ENCODE measurements at places on chromosomes 4 and X. TPM values are rescaled to one million over a fixed set of nuclear protein-coding genes. Genes with fewer than 3 reads are reported as not detected.

DNA sequence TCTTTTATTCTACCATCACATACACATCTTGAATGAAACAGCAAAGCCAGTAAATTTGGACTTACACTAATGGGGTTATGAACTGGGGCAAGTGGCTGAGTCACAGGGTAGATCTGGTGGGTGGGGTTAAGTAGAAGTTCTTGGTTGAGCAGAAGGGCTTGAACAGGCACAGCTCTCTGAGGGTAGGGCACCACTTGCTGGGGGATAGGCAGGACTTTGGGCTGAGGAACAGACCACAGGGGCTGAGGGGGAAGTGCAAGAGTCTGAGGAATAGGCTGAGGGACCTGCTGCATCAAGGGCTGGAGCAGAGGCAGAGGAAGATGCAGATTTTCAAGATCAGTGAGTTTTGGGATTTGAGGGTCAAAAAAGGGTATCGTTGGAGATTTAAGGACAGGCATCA lies 8.3 kb downstream of the CSN2 start:
- no peak for DNase-seq
- no peaks in the 10 kb centered on the region for H3K4me1 ChIP-seq
- H3K36me3 ChIP-seq: no peaks in the 10 kb centered on the region
- no peak overlapping the region for H3K4me3 ChIP-seq
- no peaks in the 10 kb centered on the region for H3K27me3 ChIP-seq

The DUSP21 gene
- not detected for polyA plus RNA-seq

The SLC9B1 gene
- 0.07 TPM for polyA plus RNA-seq

DNA sequence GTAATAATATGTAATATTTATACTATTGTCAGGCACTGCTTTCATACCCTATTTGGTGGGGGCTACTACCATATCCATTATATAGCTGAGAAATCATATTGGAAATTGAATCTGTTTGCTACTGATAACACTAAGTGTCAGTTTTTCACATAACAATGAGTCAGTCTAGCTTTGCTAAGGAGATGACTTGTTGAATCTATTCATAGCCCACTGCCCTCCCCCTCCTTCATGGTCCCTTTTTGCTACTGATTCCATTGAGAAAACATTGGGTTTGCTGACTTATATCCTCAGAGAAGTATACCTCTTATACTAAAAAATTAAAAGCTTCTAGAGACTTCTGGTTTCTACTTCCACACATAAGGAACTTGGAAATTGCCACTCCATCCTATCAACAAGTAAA lies 1898.4 kb downstream of the STIM2 start:
- no peaks in the 10 kb centered on the region for H3K4me1 ChIP-seq
- no peaks in the 10 kb centered on the region for H3K36me3 ChIP-seq
- no peak overlapping the region for H3K4me3 ChIP-seq
- no peak overlapping the region for H3K27ac ChIP-seq
- DNase-seq: no peak

DNA sequence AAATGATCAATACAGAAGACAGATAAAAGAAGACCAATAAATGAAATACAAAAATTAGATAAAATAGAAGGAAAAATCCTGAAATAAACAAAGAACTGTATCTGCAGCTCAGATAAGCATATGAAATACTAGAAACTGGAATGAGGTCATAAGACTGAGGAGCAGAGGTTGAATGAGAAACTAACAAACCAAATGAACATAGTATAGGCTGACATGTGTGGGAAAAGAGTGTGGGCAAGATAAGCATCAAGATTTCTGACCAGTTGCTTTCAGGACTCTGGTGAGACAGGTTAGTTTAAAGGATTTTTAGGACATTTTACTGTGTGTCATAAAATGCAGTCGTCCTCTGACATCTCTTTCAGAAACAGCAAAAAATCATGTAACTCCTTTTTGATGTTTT lies 2073.2 kb upstream of the TENM3 start:
- no peaks in the 10 kb centered on the region for H3K27me3 ChIP-seq
- no peak overlapping the region for H3K27ac ChIP-seq
- DNase-seq: no peak

The MAOB gene
- 54.8 TPM for polyA plus RNA-seq

The SFRP2 gene
- 0.06 TPM for polyA plus RNA-seq

- no peaks in the 10 kb centered on the region for H3K27me3 ChIP-seq
- DNase-seq: no peak
- H3K36me3 ChIP-seq: no peaks in the 10 kb centered on the region
- H3K4me1 ChIP-seq: peaks cover 5% of the 10 kb centered on the region
- no peak overlapping the region for H3K4me3 ChIP-seq
Measured at GRCh38 chrX:53440101-53440500, 5.9 kb upstream of the HSD17B10 start.

- no peak for DNase-seq
- H3K36me3 ChIP-seq: no peaks in the 10 kb centered on the region
- no peak within 1 kb of the TSS for H3K4me3 ChIP-seq
- no peaks in the 10 kb centered on the region for H3K27me3 ChIP-seq
Measured at GRCh38 chr4:87975466-87975865, at the start of gene SPP1. SPP1 (plus strand) TSS chr4:87975714; CDS start chr4:87976896, 1,182 bp downstream.

DNA sequence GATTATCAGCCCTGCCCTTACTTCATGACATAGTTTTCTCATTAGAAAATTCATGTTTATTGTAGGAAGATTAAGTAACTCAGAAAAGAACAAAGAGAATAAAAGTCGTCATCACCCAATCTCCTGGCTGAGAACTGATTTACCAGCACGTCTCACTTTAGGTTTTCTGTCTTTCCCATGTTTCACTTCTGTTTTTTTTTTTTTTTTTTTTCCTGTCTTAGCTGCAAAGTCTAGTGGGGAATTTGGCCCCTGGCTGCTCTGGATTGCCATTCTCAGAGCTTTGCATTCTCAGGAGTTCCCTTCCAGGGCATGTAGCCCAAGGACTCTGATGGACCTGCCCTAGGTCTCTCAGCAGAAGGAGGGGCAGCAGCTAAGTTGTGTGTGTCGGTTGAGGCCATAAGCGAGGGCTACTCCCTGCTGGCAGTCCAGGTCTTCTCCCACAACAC lies 57.8 kb downstream of the TMEM131L start:
- DNase-seq: no peak
- peak overlapping the region; percentile 74 for H3K27ac ChIP-seq
- H3K36me3 ChIP-seq: no peaks in the 10 kb centered on the region
- peaks cover 40% of the 10 kb centered on the region for H3K4me1 ChIP-seq
- no peaks in the 10 kb centered on the region for H3K27me3 ChIP-seq

- H3K27ac ChIP-seq: no peak overlapping the region
- no peaks in the 10 kb centered on the region for H3K36me3 ChIP-seq
- H3K4me3 ChIP-seq: no peak overlapping the region
Measured at GRCh38 chr4:27414887-27415731, 554.5 kb downstream of the STIM2 start.

The ANOS1 gene
- 0.76 TPM for polyA plus RNA-seq

DNA sequence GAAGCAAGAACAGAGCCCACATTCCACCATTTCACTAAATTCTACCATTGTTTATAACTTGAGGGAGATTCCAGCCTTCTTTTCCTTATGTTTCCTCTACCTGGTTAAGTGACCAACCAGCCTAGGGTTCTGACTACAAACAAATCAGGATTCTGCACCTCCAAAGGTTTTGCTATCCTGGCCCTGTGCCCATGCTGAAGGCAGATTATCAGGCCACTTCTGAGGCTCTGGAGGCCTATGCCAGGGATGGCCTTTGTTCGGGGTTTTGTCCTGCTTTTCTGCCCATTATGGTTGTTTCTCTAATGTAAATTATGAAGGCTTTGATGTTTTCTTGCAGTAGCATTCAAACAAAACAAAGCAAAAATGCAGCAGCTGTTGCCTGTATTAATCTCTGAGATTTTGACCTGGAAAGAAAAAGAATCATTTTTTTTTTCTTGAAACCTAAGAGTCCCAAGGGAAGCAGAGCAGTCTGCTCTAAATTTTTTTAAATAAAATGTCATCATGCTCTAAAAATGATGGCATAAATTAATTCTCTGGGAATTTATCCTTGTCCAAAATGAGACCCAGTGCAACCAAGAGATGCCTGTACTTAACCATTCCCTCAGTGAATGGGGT lies 55.6 kb downstream of the RNF150 start:
- H3K27me3 ChIP-seq: no peaks in the 10 kb centered on the region
- H3K36me3 ChIP-seq: no peaks in the 10 kb centered on the region
- peak; percentile 46 for DNase-seq

The SPIN2A gene
- 0.08 TPM for polyA plus RNA-seq

DNA sequence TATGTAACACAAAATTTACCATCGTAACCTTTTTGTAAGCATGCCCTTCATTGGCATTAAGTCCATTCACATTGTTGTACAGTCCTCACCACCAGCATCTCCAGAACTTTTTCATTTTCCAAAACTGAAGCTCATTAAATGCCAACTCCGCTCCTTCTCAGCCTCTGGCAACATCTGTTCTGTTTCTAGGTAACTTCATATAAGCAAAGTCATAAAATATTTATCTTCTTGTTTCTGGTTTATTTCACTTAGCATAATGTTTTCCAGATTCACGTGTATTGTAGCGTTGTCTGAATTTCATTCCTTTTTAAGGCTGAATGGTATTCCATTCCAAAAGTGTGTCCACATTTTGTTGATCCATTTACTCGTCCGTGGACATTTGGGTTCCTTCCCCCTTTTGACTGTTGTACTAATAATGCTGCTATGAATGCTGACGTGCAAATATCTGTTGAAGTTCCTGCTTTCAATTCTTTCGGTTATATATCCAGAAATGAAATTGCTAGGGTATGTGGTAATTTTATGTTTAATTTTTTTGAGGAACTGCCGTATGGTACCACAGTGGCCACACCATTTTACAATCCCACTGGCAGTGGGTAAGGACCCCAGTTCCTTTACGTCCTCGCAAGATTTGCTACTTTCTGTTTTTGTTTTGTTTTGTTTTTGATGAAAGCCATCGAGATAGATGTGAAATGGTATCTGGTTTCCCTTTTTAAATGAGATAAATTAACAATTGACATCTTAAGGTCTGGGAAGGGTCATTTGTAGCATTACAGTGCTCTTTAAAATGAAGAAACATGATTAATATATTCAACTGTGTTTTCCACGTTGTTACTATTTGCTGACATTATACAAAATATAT lies 63.4 kb downstream of the PTTG2 start:
- peaks cover 87% of the 10 kb centered on the region for H3K36me3 ChIP-seq
- no peaks in the 10 kb centered on the region for H3K27me3 ChIP-seq
- no peak for DNase-seq

The FAM193A gene
- polyA plus RNA-seq: 9.7 TPM

DNA sequence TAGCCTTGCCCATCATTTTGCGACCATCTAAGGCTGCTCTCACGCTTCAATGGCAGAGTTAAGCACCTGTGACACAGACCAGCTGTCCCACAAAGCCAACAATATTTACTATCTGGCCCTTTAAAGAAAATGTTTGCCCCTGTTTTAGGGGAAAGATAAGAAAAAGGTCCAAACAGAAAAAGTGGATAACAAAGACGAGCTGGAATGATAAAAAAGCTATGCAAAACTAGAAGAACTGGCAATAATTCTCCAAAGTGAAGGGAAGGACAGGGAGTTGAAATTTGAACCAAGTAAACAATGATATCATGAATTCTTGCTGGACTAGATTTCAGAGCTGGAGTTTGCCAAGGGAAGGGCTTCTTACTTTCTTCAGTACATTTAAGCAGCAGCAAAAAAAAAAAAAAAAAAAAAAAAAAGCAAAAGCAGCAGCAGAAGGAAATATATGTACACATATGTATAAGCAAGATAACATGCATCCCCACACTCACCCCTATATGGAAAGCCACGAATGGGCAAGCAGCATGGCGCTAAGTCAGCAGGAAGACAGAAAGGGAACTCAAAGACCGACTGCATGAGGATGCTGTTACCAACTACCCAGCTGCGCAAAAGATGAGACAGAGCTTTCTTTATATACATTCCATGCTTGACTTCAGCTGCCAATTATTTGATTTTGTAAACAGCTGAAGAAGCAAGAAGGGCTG lies 12.5 kb downstream of the TRAPPC2 start:
- no peaks in the 10 kb centered on the region for H3K27me3 ChIP-seq
- H3K4me3 ChIP-seq: no peak overlapping the region
- no peak for DNase-seq

GRCh38 chr4:121464854-121465253 lies 84.0 kb upstream of the QRFPR start:
- H3K27ac ChIP-seq: no peak overlapping the region
- no peaks in the 10 kb centered on the region for H3K27me3 ChIP-seq
- H3K4me3 ChIP-seq: no peak overlapping the region
- H3K36me3 ChIP-seq: no peaks in the 10 kb centered on the region
- H3K4me1 ChIP-seq: no peaks in the 10 kb centered on the region
- DNase-seq: no peak

The ASB9 gene
- 1.4 TPM for polyA plus RNA-seq

GRCh38 chrX:21412883-21413282 lies 38.7 kb downstream of the CNKSR2 start:
- H3K27ac ChIP-seq: no peak overlapping the region
- no peaks in the 10 kb centered on the region for H3K27me3 ChIP-seq
- no peaks in the 10 kb centered on the region for H3K36me3 ChIP-seq
- no peak for DNase-seq
- no peak overlapping the region for H3K4me3 ChIP-seq

The PHOX2B gene
- polyA plus RNA-seq: not detected

The CWH43 gene
- not detected for polyA plus RNA-seq

The HGFAC gene
- polyA plus RNA-seq: 0.11 TPM

DNA sequence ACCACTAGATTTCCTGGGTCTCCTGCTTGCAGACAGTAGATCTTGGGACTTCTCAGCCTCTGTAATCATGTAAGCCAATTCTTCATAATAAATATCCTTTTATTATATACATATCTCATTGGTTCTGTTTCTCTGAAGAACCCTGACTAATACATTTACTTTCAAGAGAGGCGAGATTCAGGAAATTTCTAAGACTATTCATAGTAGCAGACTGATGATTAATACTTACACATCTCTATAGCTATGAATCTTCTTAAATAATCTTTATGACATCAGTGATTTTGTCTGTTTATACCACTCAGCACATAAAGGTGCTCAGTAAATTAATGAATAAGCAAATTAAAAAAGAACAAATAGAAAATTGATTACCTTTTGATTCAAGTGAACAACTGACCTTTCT lies 682.3 kb upstream of the GRID2 start:
- H3K27ac ChIP-seq: no peak overlapping the region
- no peaks in the 10 kb centered on the region for H3K27me3 ChIP-seq
- no peak for DNase-seq
- H3K4me3 ChIP-seq: no peak overlapping the region
- H3K36me3 ChIP-seq: no peaks in the 10 kb centered on the region
- no peaks in the 10 kb centered on the region for H3K4me1 ChIP-seq

GRCh38 chr4:141241986-141242385 lies 21.3 kb downstream of the ZNF330 start:
- no peak for DNase-seq
- H3K27me3 ChIP-seq: no peaks in the 10 kb centered on the region
- H3K4me1 ChIP-seq: peaks cover 13% of the 10 kb centered on the region
- H3K4me3 ChIP-seq: no peak overlapping the region
- H3K36me3 ChIP-seq: no peaks in the 10 kb centered on the region

DNA sequence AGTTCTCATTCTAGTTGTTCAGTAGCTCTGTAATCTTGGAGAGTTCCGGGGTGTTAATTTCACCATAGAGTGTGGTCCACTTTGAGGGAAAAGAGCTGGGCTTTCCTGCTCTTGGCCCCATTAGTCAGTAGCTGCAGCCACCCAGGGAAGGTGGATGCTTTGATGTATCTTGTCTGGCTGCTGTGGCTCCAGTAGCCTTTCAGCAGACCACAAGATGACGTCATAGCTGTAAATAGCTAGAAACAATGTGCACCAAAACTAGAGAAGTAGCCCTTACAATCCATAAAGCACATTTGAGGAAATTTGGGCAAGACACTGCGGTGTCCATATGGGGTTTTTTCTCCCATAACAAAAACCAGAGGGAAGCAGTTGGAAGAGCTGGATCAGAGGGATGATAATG lies 32.9 kb upstream of the PRPS2 start:
- no peaks in the 10 kb centered on the region for H3K4me1 ChIP-seq
- no peaks in the 10 kb centered on the region for H3K36me3 ChIP-seq
- no peak for DNase-seq
- no peak overlapping the region for H3K27ac ChIP-seq
- H3K27me3 ChIP-seq: no peaks in the 10 kb centered on the region

Data from heart left ventricle (tissue), 16 donors.